GM04504 (cell line): ENCODE measurements at places on chromosomes 3 and 15.

DNA sequence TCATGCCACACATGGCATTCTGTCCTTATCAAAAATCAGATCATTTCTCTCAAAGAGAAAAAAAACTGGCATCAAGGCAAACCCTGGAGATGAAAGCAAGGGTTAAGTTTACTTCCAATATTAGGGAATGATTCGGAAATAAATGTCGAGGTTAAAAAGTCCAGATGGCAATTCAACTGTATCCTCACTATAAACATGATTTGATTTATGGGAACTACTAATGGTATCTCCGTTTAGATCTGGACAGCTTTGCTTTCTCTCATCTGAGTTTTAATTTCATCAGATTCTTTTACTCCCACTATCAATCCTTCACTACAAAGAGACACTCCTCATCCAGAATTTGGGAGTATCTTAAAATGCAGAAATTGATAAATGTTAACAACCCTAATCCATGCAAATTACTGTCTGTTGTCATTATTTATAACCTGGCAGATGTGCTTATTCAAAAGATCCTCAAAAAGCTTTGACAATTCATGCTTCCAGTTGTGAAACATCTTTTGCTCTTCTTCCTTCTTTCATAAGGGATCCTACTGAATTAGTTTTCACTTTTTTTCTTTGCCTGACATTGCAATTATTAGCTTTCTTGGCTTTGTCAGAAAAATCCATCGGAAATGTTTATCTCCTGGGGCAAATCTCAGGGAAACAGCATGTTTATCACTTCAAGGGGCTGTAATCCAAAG is 903.2 kb downstream of the MCTP2 start:
- peak; percentile 48 for DNase-seq

DNA sequence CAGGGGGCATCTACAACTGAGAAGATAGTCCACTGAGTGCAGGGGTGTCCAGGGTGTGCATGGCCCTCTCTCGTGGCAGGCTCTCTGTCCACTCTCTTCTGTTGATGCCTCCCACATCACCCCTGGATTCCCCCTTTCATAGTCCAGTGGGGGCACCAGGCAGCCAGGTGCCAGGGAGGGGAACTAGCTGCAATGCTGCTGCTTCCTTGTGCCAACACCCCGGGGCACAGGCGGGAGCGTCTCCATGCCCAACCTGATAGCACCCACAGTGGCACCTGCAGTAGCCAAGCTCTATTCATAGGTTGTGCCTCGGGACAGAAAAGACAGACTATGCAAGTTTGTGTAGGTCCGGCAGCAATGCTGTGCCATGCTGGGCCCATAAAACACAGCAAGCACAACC is 11.7 kb downstream of the DUOX2 start:
- DNase-seq: no peak

DNA sequence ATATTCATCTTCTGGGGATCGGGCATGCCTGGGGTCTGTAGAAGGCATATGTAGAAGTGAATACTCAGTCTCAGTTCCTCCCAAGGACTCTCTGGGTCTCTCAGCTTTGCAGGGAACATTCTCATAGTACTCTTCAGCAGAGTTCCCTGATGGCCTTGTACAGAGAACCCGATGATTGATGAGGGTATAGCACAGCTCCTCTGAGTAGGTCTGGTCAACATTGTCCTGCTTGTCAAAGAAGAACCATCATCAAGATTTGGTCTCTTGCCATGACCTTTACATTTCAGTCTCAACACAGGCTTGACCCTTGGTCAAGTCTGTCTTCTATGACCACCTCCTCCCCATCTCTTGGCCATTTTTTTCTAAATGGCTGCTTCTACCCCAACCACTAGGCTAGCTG is 9.5 kb downstream of the GCSAM start:
- no peak for DNase-seq

DNA sequence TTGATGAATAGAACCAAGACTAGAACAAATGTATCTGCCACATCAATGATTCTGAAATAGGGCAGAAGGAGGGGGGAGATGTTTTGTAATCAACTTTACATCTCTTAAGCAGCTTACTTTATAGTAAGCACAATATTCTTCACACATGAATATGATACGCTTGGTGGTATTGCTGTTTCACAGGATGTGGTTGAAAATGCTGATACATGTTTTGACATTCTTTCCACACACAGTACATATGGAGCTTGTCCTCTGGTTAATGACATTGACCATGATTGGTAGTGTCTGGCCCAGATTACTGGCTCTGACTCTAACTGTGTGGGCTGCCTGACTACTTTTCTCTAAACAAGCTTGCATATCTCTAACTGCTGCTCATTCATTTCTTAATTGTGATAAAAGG is 168.9 kb downstream of the KLHL25 start:
- no peak for DNase-seq

DNA sequence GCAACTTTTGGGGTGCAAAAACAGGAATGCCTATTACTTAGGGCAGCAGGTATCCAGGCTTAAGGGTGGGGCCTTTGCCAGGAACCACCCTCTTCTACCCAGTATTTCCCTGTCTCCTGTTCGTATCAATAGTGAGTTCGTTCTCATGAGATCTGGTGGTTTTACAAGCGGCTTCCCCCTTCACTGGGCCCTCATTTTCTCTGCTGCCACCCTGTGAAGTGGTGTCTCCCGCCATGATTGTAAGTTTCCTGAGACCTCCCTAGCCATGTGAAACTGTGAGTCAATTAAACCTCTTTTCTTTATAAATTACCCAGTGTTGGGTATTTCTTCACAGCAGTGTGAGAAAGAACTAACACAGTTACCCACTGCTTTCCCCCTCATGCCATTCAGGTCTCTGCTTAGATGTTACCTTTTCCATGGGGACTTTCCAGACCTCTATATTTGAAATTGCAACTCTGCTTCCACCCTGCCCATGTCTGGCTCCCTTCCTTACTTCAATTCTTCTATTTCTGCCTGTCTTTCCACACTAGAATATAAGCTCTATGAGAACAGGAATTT is 23.9 kb upstream of the TRA2B start:
- DNase-seq: no peak

- DNase-seq: no peak
These were observed 205.6 kb downstream of the VGLL3 start for GRCh38 chr3:86785386-86785785.

DNA sequence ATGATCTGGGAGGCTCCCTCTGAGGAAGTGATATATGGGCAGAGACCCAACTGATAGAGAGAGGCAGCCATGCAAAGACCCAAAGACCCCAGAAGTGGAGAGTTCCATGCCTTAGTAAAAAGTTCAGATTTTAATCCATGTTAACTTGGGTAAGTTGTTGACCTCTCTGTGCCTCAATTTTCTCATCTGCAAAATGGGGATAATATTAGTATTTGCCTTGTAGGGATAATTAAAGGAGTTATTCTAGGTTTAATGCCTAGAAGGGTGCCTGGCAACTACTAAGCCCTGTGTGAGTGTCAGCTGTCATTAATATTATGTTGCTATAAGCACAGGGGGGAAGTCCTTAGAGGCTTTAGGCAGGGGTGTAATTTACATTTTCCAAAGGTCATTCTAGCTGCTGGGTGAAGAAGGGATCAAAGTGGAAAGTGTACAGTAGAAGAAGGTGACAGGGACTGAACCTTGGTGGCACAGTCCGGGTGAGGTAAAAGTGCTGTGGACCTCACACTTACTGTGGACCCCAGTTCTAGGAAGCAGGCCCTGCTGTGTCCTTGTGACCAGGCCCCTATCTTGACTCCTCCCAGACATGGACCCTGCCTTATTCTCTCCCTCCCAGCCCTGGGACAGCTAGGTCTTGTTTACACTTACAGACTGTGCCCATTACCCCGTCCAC is 3.0 kb upstream of the RAD18 start:
- no peak for DNase-seq

DNA sequence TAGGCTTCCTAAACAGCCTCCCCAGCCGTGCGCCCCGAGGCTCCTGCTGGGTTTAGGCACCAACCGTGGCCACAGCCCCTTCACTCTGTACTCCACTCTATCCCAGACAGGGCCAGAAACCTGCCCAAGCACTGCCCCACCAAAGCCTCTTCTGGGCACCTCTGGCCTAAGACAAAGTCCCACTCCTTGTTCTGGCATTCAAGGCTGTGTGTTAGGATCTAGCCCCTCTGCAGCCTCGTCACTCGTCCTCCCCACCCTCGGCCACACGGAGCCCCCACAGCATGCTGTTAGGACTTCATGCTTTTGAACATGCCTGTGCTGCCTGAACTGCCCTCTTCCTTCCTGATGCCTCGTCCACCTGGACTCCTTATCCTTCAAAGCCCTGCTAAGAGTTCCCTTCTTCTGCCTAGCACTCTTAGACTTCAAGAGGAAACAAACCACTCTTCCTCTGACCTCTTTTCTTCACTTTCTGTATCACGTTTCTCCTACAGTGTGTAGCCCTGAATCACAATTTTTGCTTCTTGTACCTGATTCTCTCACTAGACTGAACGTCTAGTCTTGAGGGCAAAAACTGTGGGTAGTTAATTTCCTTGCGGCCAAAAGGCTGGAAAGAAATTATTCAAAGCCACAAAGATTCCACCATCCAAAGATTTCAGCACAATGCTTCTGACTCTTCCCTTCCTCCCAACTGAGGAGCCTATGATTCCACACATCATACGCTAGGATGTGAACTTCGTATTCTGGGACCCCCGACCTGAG is 28.6 kb downstream of the WNT7A start:
- no peak for DNase-seq

DNA sequence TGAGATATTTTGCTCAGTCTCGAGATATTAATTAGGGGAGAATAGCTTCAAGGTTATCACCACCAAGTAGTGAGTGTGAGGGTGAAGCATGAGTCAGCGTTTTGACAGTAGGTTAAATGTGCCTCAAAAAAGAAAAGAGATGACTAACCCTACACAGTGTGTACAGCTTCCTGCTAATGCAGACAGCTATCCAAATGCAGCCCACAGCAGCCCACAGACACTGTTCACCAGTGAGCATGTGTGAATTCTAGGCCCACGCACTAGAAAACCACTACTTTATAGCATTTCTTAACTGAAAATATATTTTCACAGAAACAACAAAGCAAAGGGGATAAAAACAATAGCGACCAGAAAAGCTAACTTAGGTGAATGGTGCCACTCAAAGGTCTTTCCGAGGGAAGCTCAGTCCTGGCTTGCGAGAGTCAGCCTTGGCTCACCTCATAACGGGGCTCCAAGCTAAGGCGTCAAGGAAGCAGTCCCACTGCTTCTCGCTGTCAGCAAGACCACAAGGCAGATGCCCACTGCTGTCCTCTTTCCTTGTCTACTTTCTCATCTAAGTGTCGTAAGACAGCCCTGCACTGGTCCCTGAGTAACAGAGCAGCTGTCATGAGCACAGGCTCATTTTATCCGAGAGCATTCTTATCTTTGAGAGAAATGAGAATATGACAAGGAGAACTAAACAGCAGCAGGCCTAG is 47.6 kb downstream of the TXNRD3 start:
- DNase-seq: peak; percentile 19

DNA sequence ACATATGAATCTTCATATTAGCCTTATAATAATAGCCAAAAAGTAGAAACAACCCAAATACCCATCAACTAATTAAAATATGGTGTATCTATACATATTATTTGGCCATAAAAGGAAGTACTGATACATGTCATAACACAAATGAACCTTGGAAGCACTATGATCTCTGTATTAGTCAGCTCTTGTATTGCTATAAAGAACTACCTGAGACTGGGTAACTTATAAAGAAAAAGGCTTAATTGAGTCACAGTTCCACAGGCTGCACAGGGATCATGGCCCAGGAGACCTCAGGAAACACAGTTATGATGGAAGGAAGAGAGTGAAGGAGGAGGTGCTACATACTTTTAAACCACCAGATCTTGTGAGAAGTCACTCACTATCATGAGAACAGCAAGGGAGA is 16.0 kb upstream of the CCR2 start:
- DNase-seq: no peak

DNA sequence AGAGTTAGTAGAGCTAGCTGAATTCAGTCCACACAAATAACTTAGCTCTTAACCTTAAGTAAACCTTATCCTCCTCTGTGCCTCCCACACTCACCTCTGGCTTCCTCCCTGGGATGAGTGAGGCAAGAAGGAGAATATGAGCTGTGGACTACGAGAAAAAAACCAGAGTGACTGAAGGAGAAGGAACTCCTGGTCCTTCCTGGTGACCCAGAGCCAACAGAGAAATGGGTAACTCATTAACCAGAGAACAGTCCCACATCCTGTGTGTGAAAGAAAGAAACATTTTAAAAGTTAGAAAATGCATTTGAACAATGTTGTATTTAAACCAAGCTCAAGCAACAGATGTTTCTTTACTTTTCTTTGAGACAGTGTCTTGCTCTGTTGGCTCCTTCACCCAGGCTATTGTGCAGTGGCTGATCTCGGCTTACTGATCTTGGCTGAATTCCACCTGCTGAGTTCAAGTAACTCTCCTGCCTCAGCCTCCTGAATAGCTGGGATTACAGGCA is 27.5 kb upstream of the FAM81A start:
- DNase-seq: no peak

DNA sequence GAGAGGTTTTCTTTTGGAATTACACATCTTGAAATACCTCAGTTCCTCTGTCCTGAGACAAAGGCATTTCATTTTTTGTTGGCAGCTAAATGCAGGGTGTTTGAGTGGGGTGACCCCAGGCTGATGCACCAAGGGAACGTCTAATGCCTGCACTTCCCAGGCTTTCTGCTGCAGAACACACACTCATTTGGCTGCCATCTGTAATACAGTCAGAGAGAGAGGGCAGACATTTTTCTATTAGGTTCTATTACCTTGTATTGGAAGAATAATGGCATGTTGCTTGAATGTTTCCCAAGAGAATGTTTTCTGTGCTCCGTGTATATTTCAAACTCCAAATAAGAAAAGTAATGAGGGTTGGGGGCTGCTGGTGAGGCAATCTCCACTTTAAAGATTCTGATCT is 87.1 kb downstream of the PTPRG start:
- no peak for DNase-seq

GRCh38 chr3:73563896-73564582 is 60.7 kb downstream of the PDZRN3 start:
- DNase-seq: no peak

DNA sequence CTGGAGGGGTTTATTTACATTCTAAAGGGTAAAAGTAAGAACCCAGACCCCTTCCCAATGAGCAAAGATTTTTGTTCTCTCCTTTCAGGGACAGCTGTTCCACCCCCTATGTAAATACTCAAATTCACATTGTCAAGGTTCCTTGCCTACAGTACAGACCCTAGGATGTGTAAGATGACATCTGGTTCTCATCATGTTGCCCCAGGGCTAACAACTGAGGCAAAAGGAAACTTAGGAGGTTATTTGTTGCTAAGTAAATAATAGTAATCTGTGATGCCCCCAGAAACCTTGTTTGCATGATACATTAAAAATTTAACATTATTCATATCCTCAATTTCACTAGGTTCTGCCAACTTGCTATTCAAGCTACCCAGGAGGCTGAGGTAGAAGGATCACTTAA is 135.0 kb upstream of the CCNL1 start:
- no peak for DNase-seq
